ENCODE measurements at places on chromosomes 6 and 20.

GRCh38 chr6:51241376-51241775, 422.7 kb downstream of the TFAP2B start:
- no peak for DNase-seq

DNA sequence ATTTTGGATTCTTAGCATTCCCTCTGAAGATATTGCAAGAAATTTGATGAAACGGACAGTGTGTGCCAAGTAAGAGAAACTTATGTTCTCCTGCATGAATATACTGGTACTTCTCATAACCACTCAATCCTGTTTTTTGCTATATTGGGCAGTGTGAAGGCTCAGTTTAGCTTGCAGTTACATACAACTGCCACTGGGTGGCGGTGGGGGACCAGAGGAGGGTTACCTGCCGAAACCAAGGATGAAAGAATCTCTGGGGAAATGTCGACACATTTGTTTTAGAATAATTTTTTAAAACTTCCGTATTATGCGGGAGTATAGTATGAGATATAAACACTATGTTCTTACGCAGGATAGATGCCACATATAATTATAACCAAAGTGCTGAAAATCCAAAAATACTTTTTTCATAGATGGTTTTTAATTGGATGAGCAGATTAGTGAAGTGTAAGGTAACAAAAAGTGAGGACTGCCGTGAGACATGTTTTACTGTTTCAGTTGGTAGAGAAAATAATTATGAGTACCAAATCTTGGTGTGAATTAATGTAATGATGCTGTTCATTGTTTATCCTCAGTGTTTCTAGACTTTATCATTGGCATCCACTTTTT, 9.7 kb downstream of the TRMT11 start:
- DNase-seq: no peak

GRCh38 chr6:149118737-149119653, 198.5 kb upstream of the TAB2 start:
- no peak for DNase-seq

GRCh38 chr20:23367770-23368169, 5.8 kb downstream of the GZF1 start:
- DNase-seq: no peak

GRCh38 chr6:136445063-136445462, 105.2 kb downstream of the MAP7 start:
- no peak for DNase-seq

GRCh38 chr6:169960886-169961611, 209.6 kb downstream of the ERMARD start:
- no peak for DNase-seq

- no peak for DNase-seq
These were observed 284.4 kb downstream of the ESR1 start for GRCh38 chr6:152091851-152092341.

- no peak for DNase-seq
These were observed 34.6 kb upstream of the LAMA2 start for GRCh38 chr6:128848212-128848935.

- peak; percentile 33 for DNase-seq
These were observed 764 bp downstream of the BAG6 start for GRCh38 chr6:31651602-31652191.

- DNase-seq: no peak
These were observed 35.3 kb upstream of the CCND3 start for GRCh38 chr6:41976794-41977484.

GRCh38 chr20:51961964-51962761, 159.8 kb upstream of the SALL4 start:
- no peak for DNase-seq

DNA sequence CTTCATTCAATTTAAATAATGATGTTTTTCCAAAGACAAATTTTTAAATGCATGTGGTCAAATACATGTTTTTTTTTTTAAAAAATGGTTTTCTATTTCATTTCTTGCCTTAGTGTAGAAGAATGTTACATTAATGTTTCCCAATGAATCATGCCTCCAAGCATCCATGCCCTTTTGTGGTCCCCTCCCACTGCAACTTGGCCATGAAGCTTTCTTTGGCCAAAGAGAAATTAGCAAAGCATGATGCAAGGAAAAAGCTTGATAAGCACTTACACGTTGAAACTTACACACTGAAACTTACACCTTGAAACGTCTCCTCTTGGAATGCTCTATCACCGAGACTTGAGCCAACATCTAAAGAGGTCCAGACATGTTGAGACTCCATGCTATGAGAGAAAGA, 93.0 kb upstream of the ELOVL5 start:
- no peak for DNase-seq

GRCh38 chr6:5096482-5096881, 11.3 kb downstream of the PPP1R3G start:
- DNase-seq: peak; percentile 53

GRCh38 chr6:42411406-42411805, 40.3 kb downstream of the TRERF1 start:
- no peak for DNase-seq

GRCh38 chr6:107460083-107460631, 793 bp upstream of the PDSS2 start:
- DNase-seq: no peak

GRCh38 chr20:63521602-63522001, 1.0 kb downstream of the PPDPF start:
- no peak for DNase-seq

DNA sequence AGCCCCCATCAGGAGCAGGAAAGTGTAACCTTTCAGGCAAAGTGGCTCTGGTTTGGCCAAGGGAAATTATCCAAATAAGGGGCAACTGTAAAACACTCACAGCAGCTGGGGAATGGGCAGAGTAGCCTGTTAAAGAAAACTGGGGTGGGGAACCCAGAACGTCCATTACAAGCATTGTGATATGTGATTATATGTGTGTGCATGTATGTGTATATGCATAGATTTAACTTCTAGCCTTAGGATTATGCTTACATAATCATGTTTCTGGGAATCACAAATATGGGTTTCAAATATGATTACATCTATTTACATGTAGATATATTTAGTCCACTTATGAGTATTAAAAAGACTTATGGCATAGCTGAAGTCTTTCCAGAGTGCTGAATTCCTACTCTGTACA, 278.1 kb upstream of the JAG1 start:
- no peak for DNase-seq

- no peak for DNase-seq
These were observed 301.2 kb downstream of the LRFN2 start for GRCh38 chr6:40285996-40286395.

DNA sequence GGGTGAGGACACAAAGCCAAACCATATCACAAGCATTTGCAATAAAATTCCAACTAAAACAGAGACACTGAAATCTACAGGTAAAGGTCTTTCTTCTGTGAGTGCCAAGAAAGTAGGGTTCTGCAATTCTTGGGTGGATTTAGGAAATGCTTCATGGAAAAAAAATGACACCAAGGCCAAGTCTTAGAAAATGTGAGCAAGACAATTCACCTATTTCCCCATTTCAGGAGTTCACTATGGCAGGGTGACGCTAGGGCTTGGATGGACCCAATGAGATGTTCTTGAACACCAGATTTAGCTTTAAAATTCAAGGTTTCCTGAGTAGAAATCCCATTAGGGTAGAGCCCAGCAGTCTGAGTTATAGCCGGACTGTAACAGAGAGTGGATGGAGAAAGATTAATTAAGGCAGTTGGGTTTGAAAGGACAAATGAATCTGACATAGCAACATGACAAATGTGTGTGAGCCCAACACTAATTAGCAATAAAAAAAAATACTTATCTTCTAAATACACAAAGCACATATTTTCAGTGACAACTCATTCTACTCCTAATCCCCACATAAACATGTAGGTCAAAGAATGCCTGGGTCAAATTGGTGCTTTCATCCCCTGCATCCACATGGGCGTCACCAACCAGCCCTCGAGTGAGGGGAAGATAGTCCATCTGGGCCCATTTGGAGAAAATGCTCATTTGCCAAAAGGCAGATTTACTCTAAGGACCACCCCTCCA, 180.4 kb upstream of the JARID2 start:
- no peak for DNase-seq

- DNase-seq: no peak
These were observed 111.4 kb upstream of the EMILIN3 start for GRCh38 chr20:41478026-41478425.

GRCh38 chr6:101079696-101080270, 198.7 kb upstream of the ASCC3 start:
- DNase-seq: no peak

DNA sequence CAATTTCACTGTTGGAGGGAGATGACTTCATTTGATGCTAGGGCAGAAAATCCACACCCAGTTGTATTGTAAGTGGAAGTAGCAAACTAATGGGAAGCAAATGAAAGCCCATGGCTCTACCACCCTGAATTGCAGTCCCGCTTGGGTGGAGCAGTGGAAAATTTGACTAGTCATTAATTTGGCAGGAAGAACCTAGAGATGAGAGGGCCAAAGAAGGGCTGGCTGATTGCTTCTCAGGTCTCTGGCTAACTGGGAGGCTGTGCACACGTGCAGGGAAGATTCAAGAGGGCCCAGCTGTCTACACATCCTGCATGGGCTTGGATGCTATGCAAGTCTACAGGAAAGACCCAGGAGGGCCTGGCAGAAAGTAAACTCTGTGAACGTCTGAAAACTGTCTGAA, 466.2 kb downstream of the TFAP2A start:
- DNase-seq: no peak

DNA sequence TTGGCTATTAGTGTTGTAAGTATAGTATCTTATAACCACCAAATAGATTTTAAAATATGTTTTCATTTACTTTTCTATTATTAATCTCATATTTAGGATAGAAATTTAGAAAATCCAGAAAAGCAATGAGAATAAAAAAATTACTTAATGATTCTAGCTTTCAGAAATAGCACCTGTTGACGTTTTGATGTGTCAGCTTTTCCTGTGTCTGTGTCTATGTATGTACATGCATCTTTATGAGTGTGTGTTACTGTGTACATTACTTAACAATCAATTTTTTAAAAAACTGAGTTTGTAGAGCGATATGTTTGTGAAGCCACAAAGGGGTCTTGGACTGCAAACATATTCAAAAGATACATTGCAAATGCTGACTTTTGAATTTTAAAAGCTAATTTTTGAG, 526.9 kb downstream of the BCKDHB start:
- no peak for DNase-seq

DNA sequence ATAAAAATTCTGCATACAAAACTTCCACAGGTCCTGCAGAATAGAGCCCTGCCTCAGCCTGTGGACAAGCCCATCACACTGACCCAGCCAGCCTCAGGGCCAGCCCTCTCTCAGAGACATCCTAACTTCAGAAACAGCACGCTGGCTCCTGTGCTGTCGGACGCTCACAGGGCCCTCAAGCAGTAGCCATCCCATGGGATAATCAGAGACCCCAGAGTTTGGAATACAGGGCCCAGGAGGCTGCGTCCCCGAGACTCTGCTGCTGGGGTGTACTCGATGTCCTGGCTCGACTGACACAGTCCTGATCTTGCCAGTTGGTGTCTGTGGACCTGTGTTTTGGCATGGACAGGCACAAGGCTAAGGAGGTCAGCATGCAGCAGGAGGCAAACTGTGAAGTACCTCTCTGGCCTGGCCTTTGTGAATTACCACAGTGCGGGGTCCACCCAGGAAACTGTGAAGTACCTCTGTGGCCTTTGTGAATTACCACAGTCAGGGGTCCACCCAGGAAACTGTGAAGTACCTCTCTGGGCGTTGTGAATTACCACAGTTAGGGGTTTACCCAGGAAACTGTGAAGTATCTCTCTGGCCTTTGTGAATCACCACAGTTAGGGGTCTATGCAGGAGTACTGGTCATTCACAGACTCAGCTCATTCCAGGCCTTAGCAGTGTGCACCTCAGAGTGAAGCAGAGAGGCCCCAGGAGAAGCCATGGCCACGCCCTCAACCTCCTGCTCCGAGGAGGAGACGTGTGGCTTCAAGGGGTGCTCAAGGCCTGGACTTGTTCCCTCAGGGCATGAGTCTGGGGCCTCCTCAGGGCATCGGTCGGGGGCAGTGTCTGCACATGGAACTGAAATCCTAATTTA, 212.4 kb downstream of the SYNDIG1 start:
- DNase-seq: no peak

DNA sequence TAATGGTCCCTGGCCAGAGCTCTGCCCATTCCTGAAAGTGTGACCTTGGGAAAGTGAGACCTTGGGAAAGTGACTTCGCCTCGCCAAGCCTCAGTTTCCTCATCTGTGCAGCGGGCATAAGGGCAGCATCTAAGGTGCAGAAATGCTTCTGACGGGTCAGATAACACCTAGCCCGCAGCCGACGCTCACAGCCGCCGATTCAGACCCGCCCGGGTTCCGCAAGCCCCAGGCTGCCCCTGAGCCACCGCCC, 486 bp downstream of the FKBP1A start:
- DNase-seq: no peak

DNA sequence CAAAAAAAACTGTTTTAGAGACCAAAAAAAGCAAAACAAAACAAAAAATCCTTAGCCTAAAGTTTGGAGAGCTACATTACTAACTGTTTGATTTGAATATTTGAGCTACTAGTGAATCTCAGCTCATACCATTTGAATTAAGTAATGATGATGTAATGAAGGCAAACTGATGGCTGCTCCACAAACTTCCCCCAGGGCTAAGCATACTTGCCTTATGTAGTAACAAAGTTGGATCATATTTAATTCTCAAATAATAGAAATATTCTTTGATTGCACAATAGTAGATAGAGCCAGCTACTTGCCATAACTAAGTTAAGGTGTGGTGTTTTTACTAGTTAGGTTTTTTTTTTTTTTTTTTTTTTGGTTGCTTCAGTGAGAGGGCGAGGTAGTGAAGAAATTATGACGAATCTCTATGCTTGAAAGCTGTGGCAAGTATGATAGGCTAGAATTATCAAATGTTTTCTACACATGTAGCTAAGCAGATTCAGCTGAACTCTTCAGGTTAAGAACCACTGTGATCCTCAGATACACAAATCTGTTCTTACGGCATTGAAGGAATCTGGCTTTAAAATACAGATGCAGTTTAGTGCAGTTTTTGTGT, 2.9 kb downstream of the RAB32 start:
- no peak for DNase-seq

DNA sequence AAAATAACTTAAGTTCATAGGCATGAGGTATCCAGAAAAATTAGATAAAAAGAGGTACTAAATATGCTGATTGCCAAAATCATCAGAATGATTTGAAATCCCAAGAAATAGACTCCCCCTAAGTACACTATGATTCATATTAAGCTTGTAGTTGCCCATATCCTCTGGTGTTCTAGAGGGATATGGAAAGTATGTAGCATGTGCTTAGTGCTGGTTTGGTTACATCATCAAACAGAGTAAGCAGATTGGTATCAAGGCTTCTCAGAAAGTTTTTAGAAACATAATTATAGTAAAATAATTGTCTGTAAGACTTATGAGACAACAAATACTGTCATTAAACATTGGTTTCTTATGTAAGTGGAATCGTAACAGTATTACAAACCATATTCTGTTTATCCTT, 166.4 kb downstream of the FAXC start:
- no peak for DNase-seq
